Stimulated activated CD8-positive, alpha-beta memory T cell treated with anti-CD3 and anti-CD28 coated beads, Interleukin-15, amount 100 ng/mL, for 48 hours (primary cell): ENCODE measurements at places on chromosomes 4 and X.

GRCh38 chrX:15834827-15835595 is 19.6 kb downstream of the AP1S2 start:
- DNase-seq = no peak

DNA sequence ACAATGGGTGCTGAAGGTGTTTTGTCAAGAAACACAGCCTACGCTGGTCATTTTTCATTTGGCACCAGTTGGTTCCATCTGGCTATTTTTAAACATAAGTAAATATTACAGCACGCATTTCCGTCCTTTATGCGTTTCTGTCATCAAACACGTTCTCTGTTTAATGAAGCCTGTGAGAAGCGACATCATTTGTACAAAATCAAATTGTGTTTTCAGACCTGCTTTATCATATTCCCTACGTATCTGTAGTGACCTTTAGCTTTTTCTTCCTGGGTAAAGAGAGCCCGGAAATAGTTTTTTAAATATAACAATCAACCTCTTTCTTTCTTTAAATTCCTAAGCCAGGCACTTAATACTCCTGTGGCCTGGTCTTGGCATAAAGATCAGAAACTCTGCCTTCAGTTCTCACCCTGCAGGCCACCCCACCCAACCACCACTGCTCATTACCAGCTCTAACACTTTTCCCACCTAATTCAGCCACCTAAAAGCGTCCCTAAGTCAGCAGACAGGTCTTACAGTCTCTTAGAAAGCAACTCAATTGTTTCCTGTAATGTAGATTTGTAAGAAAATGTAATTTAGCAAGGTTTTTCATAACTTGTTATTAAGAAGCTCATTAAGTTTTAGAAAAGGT is 30.4 kb downstream of the ACSL1 start:
- DNase-seq = no peak

GRCh38 chr4:105430811-105431210 is 43.1 kb downstream of the PPA2 start:
- DNase-seq = no peak

- no peak for DNase-seq
Measured at GRCh38 chr4:140343303-140343702, 30.1 kb upstream of the SCOC start.

DNA sequence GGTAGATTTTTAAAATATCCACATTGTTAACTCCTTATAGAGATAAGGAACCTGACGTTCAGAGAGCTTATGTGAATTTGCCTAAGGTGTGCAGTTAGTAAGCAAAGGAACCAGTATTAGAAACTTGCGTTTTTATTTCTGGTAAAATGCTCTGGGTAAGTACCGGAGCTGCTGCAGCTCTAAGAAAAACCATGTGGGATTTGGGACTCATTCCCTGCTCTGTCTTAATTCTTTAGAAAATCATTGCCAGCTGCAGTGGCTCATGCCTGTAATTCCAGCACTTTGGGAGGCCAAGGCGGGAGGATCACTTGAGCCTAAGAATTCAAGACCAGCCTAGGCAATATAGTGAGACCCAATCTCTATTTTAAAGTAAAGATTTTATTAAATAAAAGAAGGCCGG is 5.8 kb downstream of the CCKAR start:
- no peak for DNase-seq
